ENCODE measurements at places on chromosomes 13 and 19.

DNA sequence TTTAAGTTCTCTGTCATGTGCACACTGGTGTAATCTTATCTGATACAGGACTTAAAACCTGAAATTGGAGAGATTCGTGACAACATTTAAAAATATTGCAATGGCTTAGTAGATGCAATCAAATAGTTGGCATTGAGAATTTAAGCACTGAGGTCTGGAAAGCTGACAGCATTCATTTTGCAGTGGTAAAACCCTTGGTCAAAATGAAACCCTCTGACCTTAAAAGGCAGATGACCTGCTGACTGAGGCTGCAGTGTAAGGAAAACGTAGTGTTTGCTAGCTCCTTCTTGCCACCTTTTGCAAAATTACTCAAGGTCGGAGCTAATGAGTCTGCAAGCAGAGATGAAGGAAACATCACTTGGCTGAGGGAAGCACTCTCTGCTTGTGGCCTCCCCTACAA lies 150.6 kb downstream of the KCTD12 start:
- DNase-seq, result no peak

- DNase-seq, result no peak
Observed at GRCh38 chr19:48728911-48729664, 9.6 kb upstream of the MAMSTR start.

DNA sequence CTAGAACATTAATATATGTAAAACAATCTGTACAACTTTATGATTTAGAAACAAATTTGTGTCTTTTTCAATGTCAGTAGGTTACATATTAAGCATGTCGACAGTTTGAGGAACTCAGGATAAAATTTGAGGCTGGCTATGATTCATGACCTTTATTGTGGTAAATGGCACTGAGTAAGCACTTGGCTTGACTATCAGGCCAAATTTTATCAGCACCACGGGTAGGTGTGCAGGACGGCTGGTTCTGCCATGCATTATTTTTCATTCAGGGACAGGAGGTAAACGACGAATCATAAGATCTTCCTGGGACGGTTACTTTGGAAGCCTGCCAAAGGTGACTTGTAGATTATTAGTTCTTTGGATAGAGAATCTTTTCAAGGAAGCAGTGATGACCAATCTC lies 19.9 kb upstream of the CYP4F8 start:
- no peak for DNase-seq

DNA sequence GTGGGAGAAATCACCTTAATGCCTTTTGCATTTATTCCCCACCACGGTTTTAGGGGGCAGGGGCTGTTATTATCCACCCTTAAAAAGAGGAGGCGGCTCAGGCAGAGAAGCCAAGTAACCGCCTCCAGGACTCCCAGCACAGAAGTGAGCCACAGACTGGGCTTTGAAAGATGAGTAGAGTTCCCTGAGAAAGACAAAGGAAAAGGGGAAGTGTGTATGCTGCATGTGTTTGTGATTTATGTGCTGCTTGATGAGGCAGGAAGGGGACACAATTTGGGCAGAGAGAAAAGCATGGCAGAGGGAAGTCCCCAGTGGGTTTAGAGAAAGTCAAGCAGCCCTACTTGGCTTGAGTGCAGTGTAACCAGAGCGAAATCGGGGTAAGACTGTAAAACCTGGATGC lies 85.0 kb downstream of the DOCK9 start:
- DNase-seq, result no peak

- no peak for DNase-seq
Observed at GRCh38 chr13:72004784-72005374, 137.9 kb upstream of the DACH1 start.

DNA sequence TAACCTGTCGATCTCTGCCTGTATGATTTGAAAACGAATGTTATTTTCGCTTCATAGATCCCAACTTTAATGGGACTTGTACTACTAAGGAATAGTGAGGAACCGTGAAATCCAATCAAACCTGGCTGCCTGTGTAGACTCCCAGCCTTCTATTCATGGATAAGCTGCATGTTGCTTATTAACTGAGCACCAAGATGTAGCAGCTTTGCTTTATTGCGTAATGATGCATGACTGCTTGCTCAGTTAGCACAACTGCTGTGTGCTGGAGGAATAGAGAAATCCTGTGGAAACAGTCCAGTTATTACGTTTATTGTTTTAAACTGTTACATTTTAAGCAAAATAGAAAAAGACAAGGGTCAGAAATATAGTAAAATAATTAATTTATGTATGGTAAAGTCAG lies 108.2 kb downstream of the SHISA2 start:
- no peak for DNase-seq

DNA sequence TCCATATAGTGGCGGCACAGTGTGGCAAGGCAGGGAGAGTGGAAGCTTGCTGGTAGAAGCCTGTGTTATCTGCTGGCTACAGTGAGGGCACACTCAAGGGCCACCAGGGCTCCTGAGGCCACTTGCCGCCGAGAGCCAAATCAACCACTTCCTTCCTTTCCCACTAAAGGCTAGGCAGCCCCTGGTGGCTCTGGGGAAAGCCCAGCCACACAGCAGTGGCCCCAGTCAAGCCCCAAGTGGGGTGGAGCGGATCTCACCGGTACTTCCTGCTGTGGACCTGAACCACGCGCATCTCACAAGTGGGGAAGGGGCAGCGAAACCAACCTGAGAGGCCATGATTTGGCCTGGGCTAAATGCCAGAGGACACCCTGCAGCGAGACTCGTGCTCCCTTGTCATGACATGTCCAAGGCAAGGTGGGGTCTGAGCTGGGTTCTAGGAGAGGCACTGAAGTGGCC lies 21.9 kb upstream of the SLC35E1 start:
- no peak for DNase-seq

- DNase-seq, result no peak
Observed at GRCh38 chr19:34454091-34454490, 25.9 kb downstream of the UBA2 start.

GRCh38 chr19:34505321-34506025 lies 23.9 kb downstream of the WTIP start:
- no peak for DNase-seq

DNA sequence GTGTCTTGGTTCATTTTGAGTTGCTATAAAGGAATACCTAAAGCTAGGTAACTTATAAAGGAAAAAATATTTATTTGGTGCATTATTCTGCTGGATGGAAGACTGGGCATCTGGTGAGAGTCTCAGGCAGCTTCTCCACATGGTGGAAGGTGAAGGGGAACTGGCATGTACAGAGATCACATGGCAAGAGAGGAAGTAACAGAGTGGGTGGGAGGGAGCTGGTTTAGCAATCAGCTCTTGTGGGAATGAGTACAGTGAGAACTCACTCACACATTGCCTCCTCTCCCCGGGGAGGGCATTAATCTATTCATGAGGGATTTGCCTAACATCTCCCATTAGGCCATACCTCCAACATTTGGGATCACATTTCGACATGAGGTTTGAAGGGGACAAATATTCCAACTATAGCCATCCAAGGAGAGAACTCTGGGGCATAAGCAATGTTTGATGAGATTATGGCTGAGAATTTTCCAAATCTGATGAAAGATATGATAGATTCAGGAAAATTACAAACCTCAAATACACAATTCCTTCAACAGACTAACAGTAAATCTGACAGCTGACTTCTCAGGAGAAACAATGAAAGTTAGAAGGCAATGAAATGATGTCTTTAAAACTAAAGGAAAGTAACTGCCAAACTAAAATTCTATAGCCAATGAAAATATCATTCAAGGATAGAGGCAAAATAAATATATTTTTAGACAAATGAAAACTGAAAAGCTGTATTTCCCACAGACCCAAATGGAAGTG lies 52.5 kb downstream of the MTUS2 start:
- no peak for DNase-seq

All from GM18507 (cell line).